Activated naive CD4-positive, alpha-beta T cell (primary cell): ENCODE measurements at places on chromosomes 3 and 15.

GRCh38 chr3:65952842-65953241 is 85.9 kb downstream of the MAGI1 start:
- DNase-seq = no peak

DNA sequence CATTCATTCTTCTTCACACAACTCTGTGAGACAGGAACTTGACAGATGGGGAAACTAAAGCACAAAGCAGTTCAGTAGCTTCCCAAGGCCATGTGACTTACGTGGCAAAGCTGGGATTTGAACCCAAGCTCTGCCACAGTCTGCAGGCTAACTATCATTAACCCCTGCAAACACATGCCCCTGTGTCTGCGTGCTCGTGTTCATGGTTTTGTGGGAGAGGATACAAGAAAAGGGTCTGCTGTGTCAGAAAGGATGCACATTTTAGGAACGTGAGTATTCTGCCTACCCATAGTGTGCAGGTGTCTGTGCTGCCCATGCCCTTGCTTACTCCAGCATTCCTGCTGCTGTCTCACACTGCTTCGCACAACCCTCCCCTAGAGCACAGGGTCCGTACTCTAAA is 137.0 kb downstream of the CHDH start:
- no peak for DNase-seq

DNA sequence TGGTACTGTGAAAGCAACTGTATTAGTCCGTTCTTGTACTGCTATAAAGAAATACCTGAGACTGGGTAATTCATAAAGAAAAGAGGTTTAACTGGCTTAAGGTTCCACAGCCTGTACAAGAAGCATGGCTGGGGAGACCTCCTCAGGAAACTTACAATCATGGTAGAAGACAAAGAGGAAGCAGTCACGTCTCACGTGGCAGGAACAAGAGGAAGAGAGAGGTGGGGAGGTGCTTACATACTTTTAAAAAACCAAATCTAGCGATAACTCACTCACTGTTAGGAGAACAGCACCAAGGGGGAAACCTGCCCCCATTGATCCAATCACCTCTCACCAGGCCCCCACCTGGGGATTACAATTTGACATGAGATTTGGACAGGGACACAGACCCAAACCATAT is 48.9 kb downstream of the IQGAP1 start:
- DNase-seq = no peak

GRCh38 chr15:50024281-50024680 is 94.8 kb downstream of the ATP8B4 start:
- no peak for DNase-seq

- no peak for DNase-seq
Measured at GRCh38 chr3:40763807-40764206, 239.0 kb downstream of the ZNF621 start.

- no peak for DNase-seq
Measured at GRCh38 chr3:59001675-59002074, 48.1 kb downstream of the CFAP20DC start.

GRCh38 chr15:68775671-68776476 is 44.8 kb downstream of the ANP32A start:
- no peak for DNase-seq

- no peak for DNase-seq
Measured at GRCh38 chr15:74316141-74316540, 51.3 kb downstream of the CYP11A1 start.

DNA sequence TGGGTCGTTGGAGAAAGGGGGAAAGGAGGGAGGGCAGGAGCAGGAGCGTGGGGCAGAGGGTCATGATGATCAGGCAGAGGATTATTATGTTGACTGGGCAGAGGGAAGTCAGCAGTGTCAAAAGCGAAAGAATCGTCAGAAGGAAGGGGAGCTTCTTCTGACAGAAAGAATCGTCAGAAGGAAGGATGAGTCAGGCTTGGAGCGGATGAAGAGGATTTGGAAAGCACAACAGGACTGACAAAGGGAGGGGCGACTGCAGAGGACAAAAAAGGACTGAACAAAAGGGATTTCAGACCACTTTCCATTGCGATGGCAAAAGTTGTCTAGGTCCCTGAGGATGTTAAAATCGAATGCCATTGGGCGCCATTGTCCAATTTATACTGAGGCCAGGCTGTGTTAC is 1053.5 kb downstream of the SI start:
- no peak for DNase-seq

DNA sequence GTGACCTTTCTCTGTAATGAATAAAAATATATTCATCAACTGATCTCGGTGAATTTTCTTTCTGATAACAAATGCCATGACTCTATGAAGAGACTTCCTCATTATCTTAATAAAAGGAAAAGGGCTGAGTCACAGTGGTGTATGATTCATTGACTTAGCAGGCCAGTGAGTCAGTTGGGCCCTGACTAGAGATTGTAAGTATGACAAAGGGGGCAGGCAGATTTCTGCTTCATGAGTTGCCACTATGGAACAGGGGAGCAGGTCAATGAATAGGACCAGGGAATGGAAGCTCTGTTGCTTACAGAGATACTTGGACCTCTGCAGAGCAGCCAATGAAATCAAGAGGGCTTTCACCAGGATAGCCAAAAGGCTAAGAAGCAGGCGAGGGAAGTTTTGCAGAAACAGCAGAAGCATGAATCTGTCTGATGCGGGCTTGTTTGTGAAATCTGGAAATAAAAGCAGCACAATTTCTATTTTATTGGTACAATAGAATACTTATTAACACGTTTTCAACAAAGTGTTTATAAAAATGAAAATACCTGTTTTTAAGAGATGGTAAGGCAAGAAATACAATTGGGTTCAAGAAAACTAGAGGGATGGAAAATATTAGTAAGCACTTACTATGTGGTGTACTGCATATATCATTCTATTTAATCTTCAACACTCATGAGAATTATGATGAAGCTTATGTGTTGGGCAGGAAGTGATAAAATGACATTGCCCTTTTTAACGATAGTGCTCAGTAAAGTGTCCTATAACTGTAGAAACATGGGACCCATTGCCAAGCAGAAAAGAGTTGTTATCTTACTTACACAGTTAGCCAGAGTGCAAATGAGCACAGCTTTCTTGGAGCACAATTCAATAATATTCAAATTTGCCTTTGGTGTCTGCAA is 169.8 kb upstream of the MYRIP start:
- no peak for DNase-seq

DNA sequence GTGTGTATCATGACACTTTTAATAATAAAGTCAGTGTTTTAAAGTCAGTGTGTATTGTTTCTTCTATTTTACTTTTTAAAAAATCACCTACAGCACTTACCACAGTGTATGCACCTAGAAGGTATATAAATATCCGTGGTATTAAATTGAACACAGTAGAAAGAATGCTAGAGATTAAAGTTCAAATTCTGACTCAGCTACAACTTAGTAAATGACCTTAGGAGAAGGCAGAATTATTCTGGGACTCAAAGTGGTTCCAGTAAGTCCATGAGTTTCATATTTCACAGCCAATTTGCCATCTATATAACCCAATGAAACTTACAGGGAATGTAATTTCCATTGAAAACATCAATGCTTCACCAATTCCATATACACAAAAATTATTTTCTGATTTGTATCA is 52.7 kb upstream of the MAP4 start:
- DNase-seq = no peak

DNA sequence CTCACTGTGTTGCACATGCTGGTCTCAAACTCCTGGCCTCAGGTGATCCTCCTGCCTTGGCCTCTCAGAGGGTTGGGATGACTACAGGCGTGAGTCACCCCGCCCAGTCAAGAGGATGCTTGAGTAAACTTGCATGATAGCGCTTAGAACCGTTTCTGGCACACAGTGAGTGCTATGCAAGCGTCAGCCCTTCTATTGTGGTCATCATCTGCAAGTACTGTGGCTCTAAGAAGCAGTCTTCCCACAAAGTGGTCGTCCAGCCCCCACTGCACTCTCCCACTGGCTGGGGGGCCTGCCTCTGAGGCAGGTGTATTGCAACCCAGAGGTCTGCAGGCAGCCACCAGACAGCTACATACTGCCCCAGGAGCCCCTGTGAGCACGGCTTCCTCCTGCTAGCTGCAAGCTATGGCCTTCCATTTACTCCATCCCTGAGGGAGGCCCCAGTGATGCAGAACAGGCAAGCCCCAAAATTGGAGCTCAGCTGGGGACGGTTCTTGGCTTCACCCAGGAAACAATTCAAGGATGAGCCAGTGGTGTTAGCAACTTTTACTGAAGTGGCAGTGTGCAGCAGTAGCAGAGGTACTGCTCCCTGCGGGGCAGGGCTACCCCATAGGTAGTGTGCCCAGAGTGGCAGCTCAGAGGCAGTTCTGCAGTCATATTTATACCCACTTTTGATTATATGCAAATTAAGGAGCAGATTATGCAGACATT is 95.4 kb downstream of the LSM3 start:
- DNase-seq = no peak

- no peak for DNase-seq
Measured at GRCh38 chr3:83189634-83190033, 1428.2 kb upstream of the GBE1 start.

- no peak for DNase-seq
Measured at GRCh38 chr3:104385421-104385820, 981.3 kb upstream of the ALCAM start.

GRCh38 chr3:188230962-188231361 is 77.0 kb downstream of the LPP start:
- DNase-seq = no peak

DNA sequence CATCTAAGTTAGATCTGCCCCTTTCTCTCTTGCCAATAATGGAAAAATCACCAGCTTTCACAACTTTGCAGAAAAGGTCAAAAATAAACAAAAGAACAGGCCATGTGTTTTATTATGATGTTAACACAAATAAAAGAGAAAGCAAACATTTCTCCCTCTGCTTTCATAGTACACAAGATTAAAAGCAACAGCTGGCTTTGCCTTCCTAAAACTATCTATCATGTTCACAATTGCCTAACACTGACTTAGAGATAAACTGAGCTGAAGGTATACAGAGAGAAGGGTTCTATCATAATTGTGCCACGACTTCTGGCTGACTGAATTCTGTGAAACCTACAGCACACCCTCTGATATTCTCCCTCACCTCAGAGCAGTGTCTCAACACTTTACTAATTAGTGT is 29.4 kb downstream of the AADAC start:
- no peak for DNase-seq

GRCh38 chr3:194575484-194576210 is 57.6 kb downstream of the TMEM44 start:
- DNase-seq = no peak

GRCh38 chr3:13008155-13008995 is 64.9 kb downstream of the IQSEC1 start:
- no peak for DNase-seq

DNA sequence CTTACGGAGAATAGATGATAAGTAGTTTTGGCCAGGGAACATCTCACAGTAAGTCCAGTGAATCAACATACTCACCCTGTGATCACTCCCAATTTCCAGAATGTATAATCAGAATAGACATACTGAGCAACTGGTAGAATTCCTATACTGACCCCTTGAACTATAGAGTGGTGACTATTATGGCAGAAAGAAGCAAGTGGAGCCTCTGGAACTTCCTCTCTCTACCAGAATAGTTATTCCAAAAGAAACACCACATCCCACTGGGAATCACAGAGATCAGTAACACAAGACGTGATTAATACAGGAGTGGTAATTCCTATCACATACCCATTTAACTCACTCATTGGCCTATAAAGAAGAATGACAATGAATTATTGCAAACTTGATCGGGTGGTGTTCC is 50.1 kb upstream of the TRIM42 start:
- DNase-seq = no peak

GRCh38 chr3:45646051-45646585 is 43.1 kb upstream of the SACM1L start:
- no peak for DNase-seq

DNA sequence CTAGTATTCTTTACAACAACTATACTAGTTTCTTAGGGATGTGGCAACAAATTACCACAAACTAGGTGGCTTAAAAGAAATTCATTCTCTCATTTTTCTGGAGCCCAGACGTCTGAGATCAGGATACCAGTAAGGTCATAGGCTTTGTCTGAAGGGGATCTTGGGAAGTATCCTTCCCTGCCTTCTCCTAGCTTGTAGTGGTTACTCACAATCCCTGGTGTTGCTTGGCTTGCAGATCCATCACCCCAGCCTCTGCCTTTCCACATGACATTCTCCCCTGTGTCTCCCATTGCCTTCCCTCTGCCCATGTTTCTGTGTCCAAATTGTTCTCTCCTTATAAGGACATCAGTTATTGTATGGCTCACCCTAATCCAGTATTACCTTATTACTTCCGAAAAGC is 24.3 kb upstream of the CLDN1 start:
- no peak for DNase-seq

DNA sequence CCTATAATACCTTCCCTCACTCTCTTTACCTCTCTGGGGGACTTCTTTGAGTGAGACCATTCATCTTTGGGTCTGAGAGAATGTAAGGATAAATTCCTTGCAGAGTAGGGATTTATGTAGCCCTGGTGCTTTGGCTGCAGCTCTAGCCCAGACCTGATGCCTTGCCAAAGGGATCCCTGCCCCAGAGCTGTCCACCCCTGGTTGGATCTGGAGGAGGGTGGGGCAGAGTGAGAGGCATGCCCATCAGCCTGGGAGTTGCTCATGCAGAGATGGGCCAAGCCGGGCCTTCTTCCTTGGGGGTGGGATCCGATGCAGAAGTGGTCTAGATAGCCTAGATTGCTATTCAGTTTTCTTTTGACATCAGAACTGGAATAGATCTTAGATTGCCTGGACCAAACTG is 31.5 kb downstream of the RTP1 start:
- no peak for DNase-seq

GRCh38 chr15:44009038-44009437 is 182.2 kb downstream of the WDR76 start:
- DNase-seq = no peak

DNA sequence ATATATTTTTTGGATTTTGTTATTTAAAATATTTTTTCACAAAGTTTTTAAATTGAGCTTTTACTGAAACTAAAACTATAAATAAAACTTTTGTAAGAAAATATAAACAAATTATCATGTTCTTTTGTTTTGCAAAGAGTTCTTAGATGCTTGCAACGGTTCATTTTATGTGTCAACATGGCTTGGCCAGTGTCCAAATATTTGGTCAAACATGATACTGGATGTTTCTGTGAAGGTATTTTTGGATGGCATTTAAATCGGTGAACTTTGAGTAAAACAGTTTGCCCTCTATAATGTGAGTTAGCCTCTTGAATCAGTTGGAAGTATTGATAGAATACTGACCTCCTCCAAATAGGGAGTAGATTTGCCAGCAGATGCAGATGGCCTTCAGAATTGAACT is 612.6 kb upstream of the NECTIN3 start:
- DNase-seq = no peak

- no peak for DNase-seq
Measured at GRCh38 chr15:80732818-80733217, 37.7 kb downstream of the ABHD17C start.

GRCh38 chr3:159859836-159860235 is 128.8 kb upstream of the IL12A start:
- no peak for DNase-seq

DNA sequence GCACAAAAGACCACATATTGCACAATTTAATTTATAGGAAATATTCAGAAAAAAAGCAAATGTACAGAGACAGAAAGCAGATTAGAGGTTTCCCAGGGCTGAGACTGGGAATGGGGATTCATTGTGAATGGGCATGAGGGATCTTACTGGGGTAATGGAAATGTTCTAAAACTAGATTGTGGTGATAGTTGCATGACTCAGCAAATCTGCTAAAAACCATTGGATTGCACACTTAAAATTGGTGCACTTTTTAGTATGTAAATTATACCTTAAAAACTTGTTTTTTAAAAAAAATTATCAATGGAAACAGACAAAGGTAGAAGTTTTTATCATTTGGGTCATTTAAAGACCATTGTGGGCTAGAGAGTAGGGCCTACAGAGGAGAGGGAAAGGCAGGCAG is 230.6 kb downstream of the IL5RA start:
- no peak for DNase-seq

- DNase-seq = no peak
Measured at GRCh38 chr3:117545484-117545883, 835.9 kb downstream of the TUSC7 start.
